Activated naive CD4-positive, alpha-beta T cell (primary cell): ENCODE measurements at places on chromosomes 4 and X.
A peak's percentile ranks its signal among the peaks of the same experiment; 100 is the strongest.

- no peak for DNase-seq
Observed at GRCh38 chrX:146241902-146242301, 424.3 kb downstream of the SLITRK2 start.

DNA sequence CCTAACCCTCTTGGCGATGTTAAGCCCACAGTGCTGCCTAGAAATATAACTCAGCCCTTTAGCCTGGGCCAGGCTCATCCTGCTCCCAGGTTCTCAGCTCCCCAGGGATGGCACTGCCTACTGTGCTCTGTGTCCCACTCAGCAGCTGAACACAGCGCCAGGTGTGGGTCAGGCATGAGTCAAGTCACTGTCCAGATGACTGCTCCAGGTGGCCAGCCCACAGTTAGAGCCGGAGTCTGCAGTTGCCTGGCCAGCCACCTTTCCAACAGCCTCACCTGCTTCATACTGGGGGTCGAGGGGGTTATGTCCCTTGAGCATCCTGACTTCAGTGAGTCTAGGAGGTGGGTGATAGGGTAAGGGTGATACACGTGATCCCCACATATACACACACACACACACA lies 48.4 kb downstream of the TBC1D14 start:
- no peak for DNase-seq

DNA sequence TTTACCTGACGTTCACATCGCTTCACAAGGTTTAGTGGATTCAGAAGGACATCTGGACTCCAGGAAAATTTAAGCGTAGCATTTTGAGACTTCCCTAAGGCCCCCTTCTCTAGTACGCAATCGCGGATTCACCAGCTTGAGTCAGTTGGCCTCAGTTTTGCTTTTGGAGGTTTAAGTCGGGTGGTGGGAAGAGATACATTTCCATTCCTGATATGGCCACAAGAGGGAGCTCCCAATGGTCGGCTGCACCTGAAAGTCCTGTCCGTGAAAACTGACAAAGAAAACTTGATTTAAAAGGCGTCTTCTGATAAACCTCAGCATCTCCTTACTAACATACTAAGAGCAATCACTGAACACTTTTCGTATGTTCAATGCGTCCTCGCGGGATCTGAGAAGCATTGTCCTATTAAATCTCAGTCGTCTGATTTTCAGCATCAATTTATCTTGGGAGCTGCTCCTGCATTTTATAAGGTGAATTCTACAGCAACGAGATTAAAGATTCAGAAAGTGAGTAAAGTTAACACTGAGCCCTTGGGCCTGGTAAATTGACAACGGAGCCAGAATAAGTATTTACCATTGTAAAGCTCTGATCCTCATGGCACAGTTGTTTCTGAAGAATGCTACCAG lies 50.6 kb downstream of the LGI2 start:
- peak; percentile 2 for DNase-seq

DNA sequence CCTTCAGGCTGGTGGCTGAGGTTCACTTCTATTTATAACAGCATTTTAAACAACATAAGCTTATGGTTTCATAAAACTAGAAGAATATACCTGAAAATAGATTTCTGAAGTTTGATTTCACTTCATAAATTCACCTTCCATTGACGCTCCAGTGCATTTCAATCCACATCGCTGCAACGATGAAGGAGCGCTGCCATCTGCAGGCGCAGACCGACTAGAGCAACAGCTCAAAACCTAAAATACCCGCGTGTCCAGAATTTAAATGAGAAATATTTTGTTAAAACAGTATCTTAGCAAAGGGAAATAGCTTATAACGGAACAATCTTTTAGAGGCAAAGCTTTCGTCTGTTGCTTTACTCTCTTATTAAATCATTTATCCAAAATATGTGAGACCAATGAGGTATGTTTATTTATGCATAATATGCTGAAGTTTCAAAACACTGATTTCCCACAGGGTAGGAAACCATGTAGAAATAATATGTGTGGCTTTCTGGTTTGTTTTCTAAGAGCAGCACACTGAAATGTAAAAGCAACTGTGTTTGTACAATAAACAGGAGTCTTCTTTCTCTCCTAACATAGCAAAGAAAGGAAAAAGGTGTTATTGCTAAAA lies 816.4 kb upstream of the FRG1 start:
- no peak for DNase-seq

GRCh38 chr4:176953021-176953420 lies 160.3 kb upstream of the VEGFC start:
- no peak for DNase-seq

GRCh38 chrX:74931214-74931613 lies 6.0 kb upstream of the NEXMIF start:
- no peak for DNase-seq

GRCh38 chr4:138275963-138276621 lies 33.9 kb upstream of the SLC7A11 start:
- DNase-seq = no peak
